ENCODE measurements at places on chromosomes 11 and 22. TPM values are rescaled to one million over a fixed set of nuclear protein-coding genes. Genes with fewer than 3 reads are reported as not detected.

MYRF gene
- polyA plus RNA-seq = 26.7 TPM

LRRC32 gene
- polyA plus RNA-seq = 52.7 TPM

DNA sequence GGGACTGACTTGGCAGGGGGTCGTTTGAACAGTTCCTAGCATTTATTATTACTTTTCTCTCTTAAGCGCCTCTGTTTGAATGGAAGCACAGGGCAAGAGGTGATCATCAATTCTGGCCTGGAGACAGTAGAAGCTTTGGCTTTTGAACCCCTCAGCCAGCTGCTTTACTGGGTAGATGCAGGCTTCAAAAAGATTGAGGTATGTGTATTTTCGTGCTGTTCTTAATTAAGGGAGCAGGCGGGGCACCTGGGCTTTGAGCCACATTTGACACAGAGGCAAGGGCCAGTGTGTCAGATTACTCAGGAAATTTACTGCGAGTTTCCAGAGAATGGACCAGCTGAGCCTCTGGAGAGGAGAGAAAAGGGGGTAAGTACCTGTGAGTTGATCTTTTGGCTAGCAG, 102.4 kb upstream of the SORL1-AS1 start:
- DNase-seq = no peak

- no peak for DNase-seq
Observed at GRCh38 chr11:78248191-78248590, 59.5 kb downstream of the USP35 start.

DNA sequence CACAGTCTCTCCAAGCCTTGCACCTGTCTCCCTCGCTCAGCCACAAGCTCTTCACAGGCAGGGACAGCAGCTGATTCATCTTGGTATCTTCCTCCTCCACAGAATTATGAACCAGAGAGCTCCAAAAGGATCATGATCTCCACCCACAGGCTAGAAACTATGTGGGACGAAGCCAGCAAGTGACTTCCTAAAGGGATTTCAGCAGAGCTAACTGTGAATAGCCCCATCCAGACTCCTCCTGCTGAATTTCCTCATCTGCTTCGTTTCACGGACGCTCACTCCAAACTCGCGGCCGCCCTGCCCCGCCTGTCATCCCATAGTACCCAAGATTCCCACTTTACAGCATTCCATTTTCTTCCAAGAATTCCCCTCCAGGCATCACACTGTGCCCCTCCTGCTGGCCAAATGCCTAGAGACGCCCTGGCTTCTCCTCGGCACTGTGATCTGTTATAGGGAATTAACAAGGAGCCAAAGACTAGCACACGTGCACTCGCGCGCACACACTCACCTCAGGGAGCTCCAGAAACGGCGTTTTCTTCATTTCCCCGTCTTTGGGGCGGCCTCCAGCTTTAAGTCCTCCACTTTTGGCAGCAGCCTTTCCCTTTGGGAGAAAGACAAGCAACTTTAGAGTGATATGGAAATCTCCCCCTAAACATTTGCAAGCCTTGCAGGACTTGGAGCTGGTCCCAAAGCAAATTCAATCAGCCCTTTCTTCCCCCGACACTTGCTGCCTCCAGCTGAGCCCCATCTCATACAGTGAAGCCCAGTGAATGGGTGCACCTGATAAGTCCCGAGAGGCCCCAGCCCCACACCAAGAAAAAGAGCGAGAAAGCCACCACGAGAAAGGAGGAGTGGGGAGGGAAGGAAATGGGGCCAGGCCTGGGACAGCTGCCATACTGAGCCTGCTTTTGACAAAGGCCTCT, 35.5 kb downstream of the SPATA19 start:
- DNase-seq = no peak

- no peak for DNase-seq
Observed at GRCh38 chr11:60869451-60869825, 2.1 kb downstream of the ZP1 start.

DNA sequence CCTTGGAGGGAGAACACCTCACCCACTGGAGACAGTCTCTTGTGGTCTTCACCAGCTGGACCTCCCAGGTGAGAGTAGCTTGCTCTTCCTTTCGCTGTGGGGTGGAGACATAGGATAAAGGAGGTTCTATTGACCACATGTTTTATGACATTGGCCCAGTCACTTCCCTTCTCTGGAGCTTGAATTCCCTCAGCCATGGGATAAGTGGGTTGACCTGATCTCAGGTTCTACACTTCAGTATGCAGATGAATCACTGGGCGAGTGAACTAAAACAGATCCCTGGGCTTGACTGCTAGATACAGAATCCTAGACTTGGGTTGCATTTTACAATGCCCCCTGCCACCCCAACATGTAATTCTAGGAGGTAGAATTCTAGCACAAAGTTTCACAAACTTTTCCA, 54.8 kb upstream of the PRSS23 start:
- no peak for DNase-seq

GRCh38 chr11:69414773-69415187, 66.7 kb upstream of the LINC01488 start:
- no peak for DNase-seq
